Activated T-cell treated with anti-CD3 and anti-CD28 coated beads, Interleukin-2, amount 50 U/mL, for 72 hours (primary cell): ENCODE measurements at places on chromosomes 16 and 17. TPM values are rescaled to one million over a fixed set of nuclear protein-coding genes. Genes with fewer than 3 reads are reported as not detected.

GRCh38 chr16:79137426-79137939 is 463.1 kb downstream of the MAF start:
- DNase-seq, result no peak

- no peak for DNase-seq
These were observed 15.0 kb upstream of the SLC6A2 start for GRCh38 chr16:55640701-55641327.

RAB40B gene
- total RNA-seq, result 2.5 TPM

- no peak for DNase-seq
These were observed 56.0 kb downstream of the CDH13 start for GRCh38 chr16:82682767-82683166.

GRCh38 chr17:9240659-9241370 is 219.5 kb downstream of the NTN1 start:
- no peak for DNase-seq

TP53TG3 gene
- total RNA-seq, result not detected

- DNase-seq, result no peak
These were observed 1.4 kb upstream of the MRPL28 start for GRCh38 chr16:371515-372301.

CHTF8 gene
- 185 TPM for total RNA-seq

DNA sequence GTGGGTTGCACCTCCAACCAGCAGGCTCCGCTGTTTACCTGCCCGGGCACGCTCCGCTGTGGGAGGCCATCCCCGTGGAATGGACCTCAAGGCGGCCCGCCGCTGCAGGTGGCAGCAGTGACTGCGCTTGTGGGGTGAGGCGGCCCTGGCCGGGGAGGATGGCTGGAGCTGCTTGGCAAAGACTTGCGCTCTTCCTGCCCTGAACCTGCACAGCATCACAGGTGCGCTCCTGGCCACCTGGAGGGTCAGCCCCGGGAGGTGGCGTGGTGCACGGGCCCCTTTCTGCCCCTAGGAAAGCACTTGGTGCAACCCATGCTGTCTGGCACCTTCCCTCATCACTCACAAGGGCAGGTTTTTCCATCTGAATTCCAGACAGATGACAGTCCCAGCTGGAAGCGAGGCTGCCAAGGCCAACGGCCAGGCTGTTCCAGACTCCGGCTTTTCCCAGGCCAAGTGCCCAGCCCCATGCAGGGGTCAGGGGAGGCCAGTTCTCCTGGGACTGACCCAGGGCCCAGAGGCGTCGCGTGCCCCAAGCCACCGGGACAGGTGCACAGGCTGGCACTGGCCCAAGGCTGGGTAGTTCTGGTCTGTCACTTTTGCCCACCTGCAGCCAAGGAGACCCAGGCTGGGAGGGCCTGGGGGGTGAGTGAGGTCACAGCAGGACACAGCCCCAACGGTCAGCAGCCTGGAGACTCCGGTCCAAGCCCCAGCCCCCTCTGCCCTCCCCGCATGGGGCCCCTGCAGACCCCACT is 13.3 kb downstream of the UTS2R start:
- no peak for DNase-seq

FBXW10 gene
- total RNA-seq, result 0.07 TPM

DNA sequence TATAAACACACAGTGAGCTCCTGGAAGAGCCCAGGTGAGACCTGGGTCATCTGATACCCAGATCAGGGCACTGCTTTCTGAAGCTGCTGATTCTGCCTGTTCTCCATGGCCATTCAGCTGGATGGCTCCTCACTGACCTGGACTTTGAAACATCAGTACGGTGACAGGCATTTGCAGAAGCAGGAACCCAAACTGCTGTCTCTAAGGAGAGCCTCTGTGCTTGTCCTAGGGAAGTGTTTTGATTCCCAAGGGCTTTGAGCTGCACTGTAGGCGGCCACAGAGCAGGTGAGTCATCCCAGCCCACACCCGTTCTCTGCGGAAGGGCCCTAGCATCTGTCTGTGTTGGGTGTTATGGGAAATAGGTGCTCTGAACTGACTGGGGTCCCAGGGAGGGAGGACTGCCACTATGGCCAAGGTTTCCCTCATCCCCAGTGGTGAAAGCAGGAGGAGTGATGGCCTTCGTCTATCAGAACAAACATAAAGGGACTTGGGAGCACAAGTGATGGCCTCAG is 60.7 kb upstream of the ADCY9 start:
- no peak for DNase-seq

DNA sequence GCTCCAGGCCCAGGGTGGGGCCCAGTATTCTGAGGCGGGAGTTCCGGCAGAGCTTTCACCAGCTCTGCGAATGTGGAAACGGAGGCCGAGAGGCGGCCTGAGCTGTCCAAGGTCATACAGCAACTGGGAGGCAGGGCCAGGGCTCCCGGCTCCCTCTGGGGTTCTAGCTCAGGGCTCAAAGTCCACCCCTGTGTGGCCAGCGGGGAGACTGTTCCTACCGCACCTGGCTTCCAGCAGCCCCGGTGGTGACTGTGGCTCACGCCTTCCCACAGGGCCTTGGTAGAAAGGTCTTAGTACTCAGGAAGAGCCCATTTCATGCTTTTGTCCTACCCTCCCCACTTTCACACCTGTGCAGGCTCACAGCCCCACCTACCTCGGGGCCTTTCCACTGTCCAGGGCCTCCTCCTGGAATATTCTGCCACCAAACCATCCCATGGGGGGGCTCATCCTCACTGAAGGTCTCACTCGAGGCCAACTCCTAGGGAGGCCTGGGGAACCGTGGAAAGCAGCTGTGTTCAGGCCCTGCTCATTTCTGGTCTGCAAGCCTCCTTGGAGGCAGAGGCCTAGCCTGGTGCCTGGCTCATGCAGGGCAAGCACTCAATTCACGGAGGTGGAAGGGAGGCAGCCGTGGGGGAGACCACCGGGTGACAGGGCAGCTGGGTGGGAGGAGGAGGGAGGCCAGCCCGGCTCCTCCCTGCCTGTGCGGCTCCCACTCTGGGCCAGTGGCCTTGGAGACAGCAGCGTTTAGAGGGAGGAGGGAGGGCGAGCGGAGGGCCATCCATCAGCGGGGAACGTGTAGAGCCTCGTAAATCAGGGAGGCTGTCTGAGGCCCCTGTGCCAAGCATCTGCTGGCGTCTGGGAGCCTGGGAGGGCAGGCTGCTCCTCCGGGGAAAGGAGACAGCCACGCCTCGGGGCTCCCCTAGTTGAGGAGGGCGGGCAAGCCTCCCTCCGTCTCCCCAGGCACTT is 12.7 kb upstream of the DOC2B start:
- no peak for DNase-seq

GRCh38 chr17:29054835-29055234 is 11.9 kb downstream of the PIPOX start:
- no peak for DNase-seq

DNA sequence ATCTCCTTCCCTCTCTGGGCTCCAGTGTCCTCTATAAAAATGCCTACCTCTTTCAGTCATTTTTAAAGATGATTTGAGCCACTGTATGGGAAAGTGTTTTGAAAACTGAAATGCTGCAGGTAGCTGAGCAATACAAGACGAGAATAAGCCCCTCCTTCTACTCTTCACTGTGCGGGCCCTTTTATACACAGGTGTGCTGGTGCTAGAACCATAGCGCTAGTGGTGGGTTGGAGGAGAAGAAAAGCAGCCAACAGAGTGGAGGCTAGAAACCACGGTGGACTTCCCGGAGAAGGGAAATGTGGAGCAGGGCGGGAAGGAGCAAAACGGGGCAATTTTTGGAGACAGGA is 58.2 kb upstream of the DLX4 start:
- DNase-seq, result no peak
